ENCODE measurements at places on chromosomes 1 and 21. TPM values are rescaled to one million over a fixed set of nuclear protein-coding genes. Genes with fewer than 3 reads are reported as not detected.
A peak's percentile ranks its signal among the peaks of the same experiment; 100 is the strongest.

Gene ADAM30
- polyA plus RNA-seq = not detected

Gene CRYZL1
- 17.7 TPM for polyA plus RNA-seq

DNA sequence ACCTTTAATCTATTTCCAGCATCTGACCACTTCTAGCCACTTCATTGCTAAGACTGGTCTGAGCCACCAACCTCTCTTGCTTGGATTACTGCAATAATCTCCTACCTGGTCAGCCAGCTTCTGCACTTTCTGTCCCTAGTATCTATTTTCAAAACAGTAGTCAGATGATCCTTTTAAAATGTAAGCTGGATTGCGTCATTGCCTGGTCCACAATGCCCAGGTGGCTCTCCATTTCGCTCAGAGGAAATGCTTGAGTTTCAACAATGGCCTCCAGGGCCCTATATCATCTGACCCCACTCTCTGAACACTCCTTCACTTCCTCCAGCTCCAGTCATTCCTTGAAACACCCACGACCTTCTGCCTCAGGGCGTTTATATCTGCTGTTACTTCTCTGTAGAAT, 2.3 kb downstream of the FYB2 start:
- DNase-seq = no peak

DNA sequence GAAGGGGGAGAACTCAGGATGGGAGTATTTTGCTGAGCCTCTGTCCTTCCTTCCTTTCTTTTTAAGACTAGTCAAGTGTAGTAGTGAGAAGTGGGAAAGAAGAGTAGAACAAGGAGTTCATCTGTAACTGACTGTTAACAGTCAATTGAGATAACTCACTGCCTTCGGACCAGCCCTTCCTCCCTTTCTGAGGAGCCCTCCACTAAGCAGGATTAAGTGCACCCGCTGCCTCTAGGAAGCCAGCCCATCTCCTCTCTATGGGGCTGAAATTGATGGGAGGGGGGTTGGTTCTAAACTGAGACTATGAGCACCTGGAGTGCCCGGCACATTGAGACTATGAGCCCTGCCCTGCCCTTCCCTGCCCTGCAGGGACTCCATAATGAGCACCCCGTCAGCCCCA, 72.7 kb upstream of the TINAGL1 start:
- DNase-seq = no peak

Gene NTMT2
- 1.1 TPM for polyA plus RNA-seq

DNA sequence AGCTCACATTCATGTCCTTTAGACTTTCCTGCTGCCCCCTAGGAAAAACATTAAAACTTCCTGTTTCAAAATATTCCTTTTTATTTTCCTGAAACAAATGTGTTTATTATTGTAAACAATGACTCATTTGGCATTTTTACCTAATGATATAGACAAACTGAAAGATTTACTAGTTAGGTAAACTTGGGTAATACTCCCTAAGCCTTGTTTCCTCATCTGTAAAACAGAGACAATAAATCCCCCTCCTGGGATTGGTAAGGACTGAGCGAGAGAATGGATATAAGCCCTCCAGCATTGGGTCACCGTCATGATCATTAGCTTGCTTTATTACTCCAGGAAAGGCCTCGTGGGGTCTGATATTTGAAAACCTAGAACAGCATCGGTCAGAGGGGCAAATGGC, 59.8 kb downstream of the LPAR3 start:
- no peak for DNase-seq

DNA sequence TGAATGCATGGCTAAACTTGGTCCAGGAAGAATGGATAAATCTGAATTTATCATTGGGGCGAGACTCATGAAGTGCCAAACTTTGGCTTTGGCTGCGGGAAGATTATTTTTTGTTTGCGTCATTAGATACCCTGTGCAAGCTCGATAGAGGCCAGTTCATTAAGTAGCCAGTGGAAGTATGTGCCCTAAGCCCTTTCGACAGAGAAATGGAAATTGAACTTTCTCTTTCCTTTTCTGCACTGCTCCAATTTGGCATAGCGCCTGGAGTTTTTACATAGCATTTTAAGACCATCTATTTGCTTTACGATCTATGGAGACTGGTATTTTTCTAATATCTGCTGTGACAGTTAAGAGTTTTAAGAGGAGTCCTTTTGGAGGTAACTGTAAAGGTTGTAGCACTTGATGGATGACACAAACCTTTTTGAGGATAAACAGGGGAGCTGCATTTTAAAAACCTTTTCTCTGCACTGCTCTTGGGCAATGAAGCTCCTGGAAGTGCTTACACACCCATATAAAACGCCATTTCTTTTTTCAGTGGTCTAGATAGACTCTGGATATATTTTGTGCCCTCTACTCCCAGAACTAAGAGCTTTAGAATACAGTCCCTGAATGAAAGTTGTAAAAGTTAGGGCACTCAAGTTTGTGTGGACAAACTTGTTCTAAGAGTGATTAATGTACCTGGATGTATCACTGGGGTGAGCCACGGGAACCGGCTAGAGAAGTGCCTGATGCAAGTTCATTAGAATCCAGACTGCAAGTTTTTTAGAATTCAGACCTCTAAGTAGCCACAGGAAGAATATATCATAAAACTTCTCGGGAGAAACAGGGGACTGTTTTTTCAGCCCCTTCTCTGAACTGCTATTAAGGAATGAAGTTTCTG, 41.3 kb upstream of the CFHR3 start:
- DNase-seq = no peak

Gene HSD3B2
- polyA plus RNA-seq = not detected

- DNase-seq = no peak
Observed at GRCh38 chr1:151061704-151062103, 1.5 kb downstream of the MLLT11 start.

Gene CLDN19
- polyA plus RNA-seq = 0.01 TPM

Gene FCAMR
- polyA plus RNA-seq = not detected

DNA sequence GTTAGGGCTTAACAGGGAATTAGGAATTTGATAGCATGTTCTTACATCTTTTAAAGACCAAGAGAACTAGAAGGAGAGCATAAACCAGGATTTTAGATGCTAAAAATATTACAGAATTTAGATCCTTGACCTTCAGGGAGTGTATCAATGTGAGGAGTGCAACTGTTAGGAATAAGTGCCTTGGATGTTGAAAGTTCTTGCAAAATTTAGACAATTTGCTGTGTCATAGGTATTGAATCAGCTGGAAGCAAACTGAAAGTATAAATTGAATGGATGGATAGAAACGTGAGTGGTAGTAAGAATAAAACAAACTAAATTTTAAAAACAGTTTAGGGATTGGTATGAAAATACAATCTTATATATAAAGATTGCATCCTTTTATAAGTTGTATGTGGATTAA, 27.7 kb downstream of the PPP1R12B start:
- no peak for DNase-seq

Gene ACOT7
- 38.9 TPM for polyA plus RNA-seq

Gene SPATA21
- 0.06 TPM for polyA plus RNA-seq

GRCh38 chr1:117930484-117930883, 945 bp downstream of the WDR3 start:
- no peak for DNase-seq

DNA sequence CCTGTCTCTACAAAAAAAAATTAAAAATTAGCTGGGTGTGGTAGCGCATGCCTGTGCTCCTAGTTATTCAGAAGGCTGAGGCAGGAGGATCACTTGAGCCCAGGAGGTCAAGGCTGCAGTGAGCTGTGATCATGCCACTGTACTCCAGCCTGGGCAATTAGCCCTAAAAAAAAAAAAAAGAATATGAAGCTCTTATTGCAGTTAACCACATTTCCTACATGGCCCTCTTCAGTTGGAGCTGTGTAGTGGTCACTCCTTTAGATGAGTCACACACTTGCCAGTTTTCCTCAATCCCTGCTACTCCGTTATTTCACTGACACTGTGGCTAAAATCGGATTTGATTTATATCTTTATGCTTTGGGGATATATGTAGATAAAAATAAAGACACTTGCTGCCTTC, 11.8 kb downstream of the NFYC start:
- DNase-seq = no peak

GRCh38 chr1:18866314-18866713, 6.9 kb upstream of the TAS1R2 start:
- no peak for DNase-seq

GRCh38 chr1:66747501-66747900, 4.8 kb upstream of the DYNLT5 start:
- DNase-seq = no peak

DNA sequence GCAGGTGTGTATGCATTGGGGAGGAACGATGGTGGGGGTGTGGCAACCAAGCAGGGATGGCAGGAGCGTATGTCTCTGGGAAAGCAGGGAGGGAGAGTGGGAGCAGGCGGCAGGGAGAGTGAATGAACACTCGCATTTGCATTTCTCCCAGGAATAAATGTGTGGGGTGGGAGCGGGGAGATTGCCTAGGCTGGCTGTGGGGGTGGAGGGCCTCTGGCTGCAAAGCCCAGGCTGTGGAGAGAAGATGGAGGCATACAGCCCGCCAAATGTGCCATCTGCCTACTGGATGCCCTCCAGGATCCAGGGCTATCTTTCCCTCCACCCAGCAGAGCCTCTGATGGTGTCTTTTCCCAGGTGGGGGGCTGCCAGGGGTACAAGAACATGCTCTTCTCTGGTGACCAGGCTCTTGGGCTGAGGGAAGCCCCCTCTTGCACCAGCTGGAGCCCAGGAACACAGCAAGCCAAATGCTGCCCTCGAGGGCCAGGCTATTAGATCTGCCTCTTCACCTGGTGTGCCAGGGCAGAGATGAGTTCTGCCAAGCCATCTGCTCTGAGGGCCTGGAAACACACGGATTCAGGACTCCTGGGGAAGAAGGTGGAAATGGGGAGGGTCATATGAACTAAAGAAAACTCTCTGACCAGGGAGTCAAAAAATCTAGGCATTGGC, 1.7 kb upstream of the OPTC start:
- DNase-seq = no peak

Gene S100B
- 6.4 TPM for polyA plus RNA-seq

DNA sequence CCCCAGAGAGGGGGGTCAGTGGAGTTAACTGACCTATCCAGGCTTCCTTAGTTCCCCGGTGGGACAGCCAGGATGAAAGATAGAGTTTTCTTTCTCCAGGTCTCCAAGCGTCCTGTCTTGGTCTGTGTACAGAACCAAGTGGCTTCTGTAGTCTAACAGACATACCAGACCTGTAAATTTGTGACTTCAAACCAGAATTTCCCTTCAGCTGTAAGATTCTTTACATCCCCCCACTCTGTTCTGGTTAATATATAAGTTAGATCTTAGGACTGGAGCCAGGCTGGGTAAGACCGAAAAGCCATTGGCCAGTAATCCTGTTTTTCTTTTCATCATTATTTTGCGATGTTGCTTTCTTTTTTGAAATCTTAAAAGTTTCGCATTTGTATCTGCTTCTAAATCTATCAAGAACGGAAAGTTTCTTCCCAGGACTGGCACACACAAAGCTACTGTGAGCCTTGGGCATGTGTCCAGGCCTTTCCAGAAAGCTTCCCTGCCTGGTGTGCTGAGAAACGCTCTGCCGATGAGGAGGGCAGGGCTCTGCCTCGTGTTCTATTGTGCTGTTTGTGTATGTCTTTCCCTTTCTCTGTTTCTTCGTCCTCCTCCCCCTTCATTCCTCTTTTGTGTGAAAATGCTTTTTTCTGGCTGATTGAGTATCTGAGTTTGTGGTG, 72.3 kb downstream of the RGL1 start:
- DNase-seq = peak; percentile 60

Gene CSF3R
- polyA plus RNA-seq = 2.9 TPM

- no peak for DNase-seq
Observed at GRCh38 chr1:40774266-40774998, 9.2 kb upstream of the KCNQ4 start.

- DNase-seq = no peak
Observed at GRCh38 chr1:89986020-89986419, 8.9 kb upstream of the ZNF326 start.

- DNase-seq = no peak
Observed at GRCh38 chr1:117237726-117238381, 27.1 kb upstream of the VTCN1 start.

- no peak for DNase-seq
Observed at GRCh38 chr1:119531606-119532323, 24.8 kb downstream of the HSD3B1 start.

GRCh38 chr21:16594191-16594590, 864.4 kb downstream of the USP25 start:
- no peak for DNase-seq

Gene TNN
- polyA plus RNA-seq = 0.08 TPM

GRCh38 chr1:36884801-36885200, 149.5 kb downstream of the GRIK3 start:
- no peak for DNase-seq

DNA sequence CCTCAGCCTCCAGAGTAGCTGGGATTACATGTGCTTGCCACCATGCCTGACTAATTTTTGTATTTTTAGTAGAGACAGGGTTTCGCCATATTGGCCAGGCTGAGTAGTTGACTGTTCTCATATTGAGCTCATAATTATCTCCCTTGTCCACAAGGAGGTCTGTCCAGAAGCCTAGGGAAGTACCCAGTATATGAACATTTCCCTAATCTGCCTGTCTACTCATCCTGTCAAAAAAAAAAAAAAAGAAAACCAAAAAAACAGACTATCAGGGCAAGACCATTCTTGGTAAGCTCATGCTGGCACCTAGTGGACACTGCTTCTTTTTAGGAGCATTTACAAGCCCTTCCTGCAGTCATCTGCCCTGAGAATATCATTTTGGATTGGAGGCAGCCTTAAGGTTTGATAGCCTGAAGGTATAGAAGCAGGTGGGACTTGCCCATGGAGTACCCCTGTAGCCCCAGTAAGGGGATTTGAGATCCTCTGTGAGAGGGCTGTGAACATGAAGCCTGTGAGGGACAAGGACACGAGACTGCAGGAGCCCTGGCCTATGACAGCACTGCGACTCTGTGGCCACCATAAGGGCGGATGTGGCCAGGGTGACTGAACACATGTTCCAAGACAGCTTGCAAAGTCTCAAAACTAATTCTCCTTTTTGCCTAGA, 10.8 kb upstream of the DUSP12 start:
- DNase-seq = peak; percentile 31

Gene OR2M3
- not detected for polyA plus RNA-seq

Gene HIVEP3
- polyA plus RNA-seq = 4.1 TPM

Gene CXADR
- 21.4 TPM for polyA plus RNA-seq

DNA sequence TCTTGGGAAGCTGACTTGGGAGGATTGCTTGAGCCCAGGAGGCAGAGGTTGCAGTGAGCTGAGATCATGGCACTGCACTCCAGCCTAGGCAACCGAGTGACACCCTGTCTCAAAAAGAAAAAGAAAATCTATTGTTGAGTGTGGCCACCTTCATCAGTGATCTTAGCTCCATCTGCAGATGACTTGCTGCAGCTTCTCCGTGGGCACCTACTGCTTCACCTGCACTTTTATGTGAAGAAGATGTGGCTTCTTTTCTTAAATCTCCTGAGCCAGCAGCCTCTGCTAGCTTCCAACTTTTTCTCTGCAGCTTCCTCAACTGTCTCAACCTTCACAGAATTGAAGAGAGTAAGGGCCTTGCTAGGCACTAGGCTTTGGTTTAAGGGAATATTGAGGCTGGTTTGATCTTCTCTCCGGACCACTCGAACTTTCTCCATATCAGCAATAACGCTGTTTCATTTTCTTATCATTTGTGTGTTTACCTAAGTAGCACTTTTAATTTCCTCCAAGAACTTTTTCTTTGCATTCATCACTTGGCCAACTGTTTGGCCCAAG, 28.0 kb downstream of the AGPAT3 start:
- DNase-seq = no peak

DNA sequence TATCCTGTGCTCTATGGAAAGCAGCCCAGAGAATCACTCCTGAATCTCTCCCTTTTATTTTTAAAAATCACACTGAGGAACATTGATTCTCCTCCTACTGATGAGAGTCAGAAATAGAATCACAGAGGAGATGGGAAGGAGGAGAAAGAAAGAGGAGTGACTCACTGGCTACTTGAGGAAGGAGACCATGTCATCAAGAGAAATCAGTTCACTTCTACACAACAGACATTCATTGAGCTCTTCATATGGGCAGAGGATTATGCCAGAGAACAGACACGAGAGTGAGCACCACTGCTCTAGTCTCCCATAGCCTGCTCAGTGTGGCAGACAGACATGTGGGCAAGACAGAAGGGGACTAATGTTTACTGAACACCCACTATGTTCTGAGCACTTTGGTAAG, 44.2 kb downstream of the RAB3B start:
- DNase-seq = no peak
